Posterior vena cava (tissue), 2 donors: ENCODE measurements at places on chromosomes 1 and 21. TPM values are rescaled to one million over a fixed set of nuclear protein-coding genes. Genes with fewer than 3 reads are reported as not detected.

DNA sequence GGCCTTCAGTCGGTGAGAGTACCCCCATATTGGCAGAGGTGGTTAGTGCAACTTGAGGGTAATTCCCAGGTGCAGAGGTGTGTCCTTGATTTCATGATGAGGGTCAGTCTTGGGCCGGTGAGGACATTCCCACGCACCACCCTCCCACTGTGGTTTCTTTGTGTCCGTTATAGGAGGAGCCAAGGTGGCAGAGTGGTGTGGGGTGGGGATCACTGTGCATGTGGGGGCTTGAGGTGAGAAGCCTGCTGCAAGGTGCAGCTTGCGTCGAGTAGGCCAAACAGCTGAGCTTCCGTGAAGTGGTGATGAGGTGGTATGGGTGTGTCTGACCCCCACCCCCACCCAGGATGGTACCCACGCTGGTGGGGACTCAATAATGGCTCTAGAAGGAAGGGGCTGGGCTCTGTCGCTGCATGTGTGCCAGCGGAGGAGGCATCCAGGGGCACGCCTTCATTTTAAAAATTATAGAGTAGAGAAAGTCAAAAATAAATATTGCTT, 6.2 kb downstream of the PTPRF start:
- no peak for DNase-seq

DNA sequence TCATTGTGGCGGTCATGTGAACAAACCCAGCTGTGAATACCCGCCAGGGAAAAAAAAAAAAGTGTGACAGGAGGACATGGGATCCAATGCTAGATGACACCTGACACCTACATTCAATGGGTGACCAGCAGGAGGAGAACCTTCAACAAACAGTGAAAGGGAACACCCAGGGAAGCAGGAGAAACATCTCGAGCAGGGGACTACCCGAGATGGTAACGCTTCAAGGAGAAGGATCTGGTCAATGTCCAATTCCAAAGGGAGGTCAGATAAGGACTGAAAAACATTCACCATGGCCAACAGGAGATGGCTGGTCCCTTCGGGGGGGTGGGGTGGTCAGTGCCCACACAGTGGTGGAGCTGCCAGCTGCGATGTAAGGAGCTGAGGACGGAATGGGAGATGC, 46.3 kb downstream of the PTPN14 start:
- DNase-seq: no peak

- no peak for DNase-seq
Measured at GRCh38 chr21:33124889-33125288, 54.9 kb downstream of the OLIG1 start.

- DNase-seq: no peak
Measured at GRCh38 chr1:210709701-210710100, 381.0 kb downstream of the HHAT start.

GRCh38 chr1:20380616-20381035, 90.0 kb downstream of the VWA5B1 start:
- peak; percentile 76 for DNase-seq

DNA sequence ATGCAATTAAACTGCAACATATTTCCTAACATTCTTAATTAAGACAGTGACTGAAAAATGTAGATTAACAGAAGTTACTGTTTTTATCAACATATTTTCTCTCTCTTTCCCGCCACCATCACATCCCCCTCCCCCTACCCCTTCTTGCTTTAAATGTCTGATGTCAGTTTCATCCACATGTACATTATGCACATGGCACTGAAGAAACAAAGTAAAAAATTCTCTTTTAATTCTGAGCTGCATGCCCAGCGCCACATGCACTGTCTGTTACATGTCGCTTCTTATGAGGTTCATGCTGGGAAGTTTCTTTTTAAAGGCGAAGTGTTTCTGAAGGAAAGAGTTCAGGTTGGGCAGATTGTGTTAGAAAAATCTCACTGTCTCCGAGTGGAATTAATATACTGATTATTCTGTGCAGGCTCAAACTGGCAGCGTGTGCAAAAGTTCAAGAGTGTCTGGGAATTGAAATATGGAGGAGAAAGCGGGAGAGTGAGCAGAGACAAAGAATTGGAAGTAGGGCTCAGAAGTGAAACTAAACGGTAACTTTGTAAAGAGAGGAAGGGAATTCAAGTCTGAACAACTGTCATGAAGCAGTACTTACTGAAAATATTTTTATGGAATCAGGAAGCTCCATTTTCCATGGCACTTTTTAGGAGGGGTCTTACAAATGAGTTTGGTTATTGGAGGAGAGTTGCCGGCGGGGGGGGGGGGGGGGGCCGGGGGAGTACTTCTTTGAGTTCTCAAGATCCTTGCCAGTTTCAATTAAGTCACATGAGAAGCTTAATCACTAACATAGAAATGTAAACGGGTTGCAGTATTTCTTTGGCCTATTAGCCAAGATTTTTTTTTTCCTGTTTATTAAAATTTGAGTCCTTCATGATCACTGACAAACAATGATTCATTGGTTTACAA, 217.6 kb downstream of the SDCCAG8 start:
- no peak for DNase-seq

GRCh38 chr1:243799908-243800307, 50.1 kb downstream of the AKT3 start:
- DNase-seq: no peak

DNA sequence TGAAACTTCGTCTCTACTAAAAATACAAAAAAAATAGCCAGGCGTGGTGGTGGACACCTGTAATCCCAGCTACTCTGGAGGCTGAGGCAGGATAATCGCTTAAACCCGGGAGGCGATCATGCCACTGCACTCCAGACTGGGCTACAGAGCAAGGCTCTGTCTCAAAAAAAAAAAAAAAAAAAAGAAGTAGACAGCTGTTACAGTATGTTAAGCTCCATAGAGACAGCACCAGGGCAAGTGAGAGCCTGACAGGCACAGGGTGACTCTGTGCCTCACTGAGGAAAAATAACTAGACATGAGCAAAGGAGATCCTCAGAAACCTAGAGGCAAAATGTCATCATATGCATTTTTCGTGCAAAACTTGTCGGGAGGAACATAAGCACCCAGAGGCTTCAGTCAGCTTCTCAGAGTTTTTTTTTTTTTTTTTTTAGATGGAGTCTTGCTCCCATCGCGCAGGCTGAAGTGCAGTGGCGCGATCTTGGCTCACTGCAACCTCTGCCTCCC, 9.0 kb upstream of the PRDX1 start:
- DNase-seq: no peak

- DNase-seq: peak; percentile 54
Measured at GRCh38 chr1:29703596-29704370, 467.5 kb downstream of the PTPRU start.

DNA sequence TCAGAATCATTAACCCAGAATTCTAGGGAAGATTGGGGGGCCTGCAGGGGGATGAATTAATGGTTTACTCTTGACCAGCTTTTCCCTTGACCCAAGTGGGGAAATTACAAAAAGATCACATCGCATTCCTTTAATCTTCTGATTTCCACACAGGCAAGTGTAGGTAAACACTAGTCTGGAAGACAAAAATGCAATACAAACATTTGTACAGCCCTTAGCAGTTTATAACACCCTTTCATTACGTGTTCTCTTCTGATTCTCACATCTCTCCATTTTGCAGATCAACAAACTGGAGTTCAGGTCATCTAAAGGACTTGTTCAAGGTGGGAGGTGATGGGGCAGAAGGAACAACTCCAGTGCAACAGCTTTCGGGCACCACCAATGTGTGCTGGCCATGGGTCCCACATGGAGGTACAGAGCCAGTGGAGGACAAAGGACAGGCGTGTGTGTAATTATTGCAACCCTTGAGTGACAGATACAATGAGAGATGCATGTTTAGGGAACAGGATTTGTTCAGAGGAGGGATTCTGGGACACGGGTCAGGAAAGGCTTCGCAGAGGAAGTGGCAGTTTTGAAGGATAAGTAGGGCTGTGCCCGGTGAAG, 20.4 kb downstream of the ATF3 start:
- no peak for DNase-seq

DNA sequence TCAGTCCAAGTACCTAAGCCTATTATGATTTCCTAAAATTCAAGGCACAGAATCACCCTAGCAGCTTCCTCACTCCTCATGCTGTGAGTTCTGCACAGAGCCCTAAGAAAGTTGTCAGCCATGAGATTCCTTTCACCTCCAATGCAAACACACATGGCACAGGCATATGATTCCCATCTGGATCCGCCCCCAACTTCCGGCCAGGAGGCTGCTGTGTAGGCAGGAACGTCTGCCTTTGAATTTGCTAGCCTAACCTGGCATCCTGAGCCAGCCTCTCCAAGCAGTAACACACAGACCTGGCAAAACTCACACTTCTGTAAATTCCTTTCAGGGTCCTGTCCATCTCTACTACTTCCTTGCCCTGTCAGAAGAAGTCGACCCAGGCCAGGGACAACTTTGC, 521.1 kb upstream of the BEND5 start:
- DNase-seq: peak; percentile 37

DNA sequence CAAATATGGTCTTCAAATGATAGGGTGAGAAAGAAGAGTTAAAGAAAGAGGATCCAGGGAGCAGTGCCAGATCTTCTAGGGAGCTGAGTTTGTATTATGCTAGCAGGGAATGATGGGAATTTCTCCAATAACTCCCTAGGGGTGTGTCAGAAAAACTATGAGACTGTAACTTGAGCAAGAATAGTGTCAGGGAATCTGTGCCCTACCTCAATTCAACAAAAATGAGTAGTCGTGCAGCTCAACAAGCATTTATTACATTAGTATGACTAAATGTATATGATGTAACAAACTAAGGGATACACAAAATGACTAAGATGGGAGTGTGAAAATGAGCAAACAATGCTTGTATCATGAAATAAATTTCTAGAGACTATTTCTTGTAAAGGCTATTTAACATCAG, 24.2 kb downstream of the SPAG17 start:
- no peak for DNase-seq

DNA sequence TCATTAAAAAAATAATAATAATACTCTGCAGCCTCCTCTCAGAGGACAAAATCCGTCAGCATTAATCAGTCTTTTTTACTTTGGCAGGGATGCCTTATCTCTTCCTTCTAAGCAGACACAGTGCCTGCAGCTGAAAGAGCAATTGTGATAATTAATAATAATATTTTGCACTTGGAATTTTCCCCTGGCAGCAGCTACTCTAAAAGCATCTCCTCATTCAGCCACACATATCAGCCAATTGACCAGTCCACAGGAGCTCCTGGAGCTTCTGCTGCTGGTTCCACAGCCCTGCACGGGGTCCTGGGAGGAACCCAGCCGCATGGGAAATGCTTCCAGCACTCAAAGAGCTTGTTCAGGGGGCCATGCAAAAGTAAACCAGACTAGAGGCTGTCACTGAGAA, 31.0 kb upstream of the VWA5B1 start:
- DNase-seq: no peak

DNA sequence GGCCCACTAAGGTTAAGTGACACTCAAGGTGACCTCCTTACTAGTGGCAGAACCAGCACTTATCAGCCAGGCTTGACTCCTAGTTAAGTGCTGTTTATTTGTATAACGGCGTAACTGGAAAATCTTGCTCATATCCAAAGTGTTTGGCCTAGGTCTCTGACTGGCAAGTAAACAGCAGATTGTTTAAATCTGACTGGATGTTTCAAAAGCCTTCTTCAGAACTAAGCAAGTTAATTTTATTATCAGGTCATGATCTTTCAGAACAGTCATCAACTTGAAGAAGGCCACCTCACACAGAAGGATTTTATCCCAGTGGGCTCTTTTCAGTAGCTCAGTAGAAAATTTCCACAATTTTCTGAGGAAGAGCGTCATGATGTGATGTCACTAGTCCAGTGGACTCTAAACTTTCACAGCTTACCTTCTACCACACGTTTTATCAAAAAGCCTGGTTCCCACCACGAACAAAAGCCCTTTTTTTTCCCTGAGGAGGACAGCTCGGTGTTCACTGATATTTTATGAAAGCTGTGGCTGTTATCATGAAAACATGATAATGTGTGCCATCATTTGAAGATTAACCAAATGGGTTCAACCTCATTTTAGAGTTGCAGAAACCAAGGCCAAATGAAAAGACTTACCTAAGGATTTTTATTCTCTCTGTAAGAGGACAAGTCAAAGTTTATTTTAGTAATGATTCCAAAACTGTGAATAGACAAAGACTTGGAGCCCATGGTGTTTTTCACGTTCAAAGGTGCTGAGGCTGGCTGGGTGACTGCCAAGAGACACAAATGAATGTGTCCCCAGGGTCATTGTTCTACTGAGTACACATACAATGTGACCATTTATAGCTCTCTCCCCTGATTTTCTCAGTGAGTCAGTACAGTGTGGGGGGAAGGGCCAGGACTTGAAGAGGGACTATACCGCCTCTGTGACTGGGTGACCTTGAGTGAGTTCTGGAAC, 9.1 kb downstream of the SGIP1 start:
- peak; percentile 82 for DNase-seq

DNA sequence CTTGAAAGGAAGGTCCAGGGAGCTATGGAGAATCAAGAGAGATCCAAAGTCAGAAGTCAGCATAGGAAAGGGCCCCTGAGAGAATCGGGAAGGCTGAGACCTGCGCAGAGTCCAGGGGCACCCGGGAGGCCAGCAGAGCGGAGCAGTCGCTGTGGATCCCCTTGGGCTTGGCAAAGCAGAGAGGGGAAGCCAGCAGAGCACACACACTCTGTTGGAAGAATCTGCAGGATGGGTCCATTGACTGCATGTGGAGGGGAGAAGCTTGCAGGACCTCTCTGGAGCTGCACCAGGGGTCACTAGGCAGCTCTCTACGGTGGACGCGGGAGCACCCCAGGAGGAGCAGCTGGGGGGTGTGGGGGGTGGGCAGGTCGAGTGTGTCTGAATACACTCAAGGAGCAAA, 6.4 kb downstream of the RIPK4 start:
- no peak for DNase-seq

DNA sequence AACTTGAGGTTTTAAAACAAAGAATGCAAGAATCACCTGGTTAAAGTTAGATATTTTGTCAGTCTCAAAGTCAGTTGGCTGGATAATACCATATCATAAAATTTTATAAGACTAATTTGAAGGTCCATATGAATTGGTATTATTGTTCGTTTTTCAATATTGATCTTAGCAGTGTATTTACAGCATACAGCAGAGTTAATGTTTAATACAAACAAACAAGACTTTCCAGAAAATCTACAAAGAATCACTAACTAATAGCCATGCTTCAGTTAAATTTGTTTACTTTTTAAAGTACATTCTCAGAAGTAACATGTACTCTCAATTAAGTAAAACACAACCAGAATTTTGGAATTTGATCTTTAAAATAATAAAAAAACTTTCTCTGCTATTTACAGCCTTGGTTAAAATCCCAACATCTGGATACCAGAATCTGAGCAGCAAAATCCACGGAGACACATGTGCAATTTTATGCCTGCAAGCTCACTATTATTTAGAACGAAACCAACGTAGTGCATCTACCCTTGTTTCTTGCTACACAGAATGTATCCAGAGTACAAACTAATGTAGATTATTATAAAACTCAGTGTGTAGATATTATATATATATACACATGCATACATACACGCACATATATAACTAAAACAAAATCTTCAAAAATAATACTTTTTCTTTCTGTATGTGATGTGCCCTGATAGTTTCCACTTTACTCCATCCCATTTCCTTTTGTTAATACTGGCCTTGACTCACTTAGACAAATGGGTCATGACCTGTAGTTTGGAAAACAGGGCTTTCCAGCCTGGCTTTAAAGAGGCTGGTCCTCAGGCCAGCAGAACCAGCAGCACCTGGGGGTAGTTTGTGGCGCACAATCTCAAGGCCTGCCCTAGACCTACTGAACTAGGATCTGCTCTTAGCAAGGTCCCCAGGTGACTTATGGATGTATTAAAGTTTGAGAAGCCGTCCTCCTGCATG, 63.6 kb upstream of the ERG start:
- no peak for DNase-seq

Gene CD101
- total RNA-seq: 2.1 TPM

Gene NBPF10
- total RNA-seq: 3.4 TPM

Gene SHISAL2A
- total RNA-seq: not detected

Gene LRRC53
- total RNA-seq: not detected

Gene NEK2
- not detected for total RNA-seq

Gene S100A14
- total RNA-seq: not detected

Gene SPATA21
- not detected for total RNA-seq

Gene BMP8B
- total RNA-seq: 0.69 TPM

Gene PODN
- total RNA-seq: 155 TPM
